Left ventricle myocardium inferior (tissue), 1 donor: ENCODE measurements at places on chromosomes 2 and 18. TPM values are rescaled to one million over a fixed set of nuclear protein-coding genes. Genes with fewer than 3 reads are reported as not detected.

DNA sequence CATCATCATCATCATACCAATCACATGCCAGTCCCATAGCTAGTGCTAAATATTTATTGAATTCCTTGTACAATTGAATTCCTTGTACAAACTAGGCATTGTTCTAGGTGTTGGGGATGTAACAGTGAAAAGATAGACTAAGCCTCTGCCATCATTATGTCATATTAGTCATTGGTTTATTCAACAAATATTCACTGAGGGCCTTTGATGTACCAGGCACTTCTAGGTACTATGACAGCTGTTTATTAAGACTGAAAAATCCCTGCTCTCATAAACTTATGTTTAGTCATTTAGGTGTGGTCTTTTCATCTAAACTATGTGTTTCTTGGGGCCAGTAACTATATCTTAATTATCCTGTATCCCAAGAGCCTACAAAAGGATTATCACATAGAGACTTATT, 412.3 kb upstream of the ETAA1 start:
- H3K27me3 ChIP-seq = no peaks in the 10 kb centered on the region
- no peak overlapping the region for H3K27ac ChIP-seq
- no peak overlapping the region for H3K4me3 ChIP-seq
- no peak for DNase-seq

- H3K36me3 ChIP-seq = no peaks in the 10 kb centered on the region
- no peak overlapping the region for H3K27ac ChIP-seq
- no peak overlapping the region for H3K4me3 ChIP-seq
- no peak for DNase-seq
- peaks cover 5% of the 10 kb centered on the region for H3K4me1 ChIP-seq
- no peaks in the 10 kb centered on the region for H3K27me3 ChIP-seq
Observed at GRCh38 chr2:178282075-178282815, 87.9 kb downstream of the OSBPL6 start.

GRCh38 chr2:159131914-159132281, 154.6 kb downstream of the WDSUB1 start:
- no peak for DNase-seq
- H3K36me3 ChIP-seq = no peaks in the 10 kb centered on the region
- no peaks in the 10 kb centered on the region for H3K27me3 ChIP-seq
- H3K27ac ChIP-seq = peak overlapping the region; percentile 84
- H3K4me3 ChIP-seq = no peak overlapping the region

- H3K27me3 ChIP-seq = peaks cover 11% of the 10 kb centered on the region
- no peak overlapping the region for H3K27ac ChIP-seq
Observed at GRCh38 chr2:98902209-98903063, 33.6 kb downstream of the CRACDL start.

GRCh38 chr2:198279026-198279425, 474.6 kb downstream of the PLCL1 start:
- no peak overlapping the region for H3K27ac ChIP-seq
- H3K27me3 ChIP-seq = peaks cover 14% of the 10 kb centered on the region
- H3K4me3 ChIP-seq = no peak overlapping the region
- no peaks in the 10 kb centered on the region for H3K4me1 ChIP-seq
- H3K36me3 ChIP-seq = no peaks in the 10 kb centered on the region

DNA sequence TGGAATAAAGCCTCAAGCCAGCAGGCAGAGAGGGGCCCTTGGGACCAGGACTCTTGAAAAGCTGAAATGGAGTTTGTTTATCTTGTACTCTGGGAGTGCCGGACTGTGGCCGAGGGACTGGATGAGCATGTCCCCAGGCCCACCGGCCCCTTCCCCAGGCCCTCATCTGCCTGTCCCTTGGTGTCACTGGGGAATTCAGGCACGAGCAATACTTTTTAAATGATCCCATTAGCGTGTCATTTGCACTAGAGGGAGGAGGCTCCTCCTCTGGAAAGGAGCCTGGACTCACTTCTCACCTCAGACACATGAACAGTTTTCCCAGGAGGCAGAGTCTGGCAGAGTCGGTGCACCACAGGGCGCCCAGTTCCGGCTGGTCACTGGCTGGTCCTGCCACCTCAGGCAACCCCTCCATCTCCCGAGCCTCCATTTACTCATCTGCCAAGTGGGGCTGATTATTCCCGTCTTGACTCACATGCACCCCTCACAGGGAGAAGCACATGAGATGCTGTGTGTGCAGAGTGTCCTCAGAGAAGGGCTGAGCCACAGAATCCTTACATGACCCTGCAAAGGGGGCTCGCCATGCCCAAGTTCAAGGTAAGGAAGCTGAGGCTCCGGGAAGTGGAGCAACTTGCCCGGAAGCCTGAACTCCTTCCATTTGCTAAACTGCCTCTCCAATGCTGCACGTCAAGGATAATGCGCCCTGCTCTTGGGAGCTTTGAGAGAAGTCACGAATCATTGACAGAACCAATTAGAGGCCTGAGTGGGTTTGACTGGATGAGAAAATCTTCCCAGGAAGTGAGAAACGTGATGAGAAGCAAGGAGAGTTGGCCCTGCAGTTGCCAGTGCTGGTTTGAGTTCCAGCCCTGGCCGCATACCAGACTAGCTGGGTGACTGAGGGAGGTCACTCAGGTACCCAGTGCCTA, 26.7 kb downstream of the CIB4 start:
- peak; percentile 33 for DNase-seq
- H3K36me3 ChIP-seq = no peaks in the 10 kb centered on the region
- no peak overlapping the region for H3K27ac ChIP-seq
- H3K27me3 ChIP-seq = peaks cover 60% of the 10 kb centered on the region

DNA sequence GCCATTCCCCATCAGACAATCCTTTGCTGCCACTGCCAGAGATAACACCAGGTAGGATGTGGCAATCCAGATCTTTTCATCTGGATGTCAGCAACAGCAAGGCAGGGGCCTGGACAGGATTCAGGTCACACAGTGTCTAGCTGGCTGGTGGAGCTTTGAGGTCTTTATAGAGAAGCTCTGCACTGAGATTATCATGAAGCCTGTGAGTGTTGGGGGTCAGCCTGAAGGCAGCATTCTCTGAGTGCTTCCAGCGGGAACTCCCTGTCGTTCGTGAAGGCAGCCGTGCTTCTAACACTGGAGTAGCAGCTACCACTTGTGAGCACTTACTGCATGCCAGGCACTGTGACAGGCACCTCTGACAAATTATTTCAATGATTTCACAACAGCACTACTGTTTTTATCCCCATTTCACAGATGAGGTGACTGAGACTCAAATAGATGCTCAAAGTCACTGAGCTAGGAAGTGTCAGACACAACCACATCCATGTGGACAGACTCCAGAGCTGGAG, 85.7 kb downstream of the SEMA4F start:
- peaks cover 12% of the 10 kb centered on the region for H3K4me1 ChIP-seq
- H3K27ac ChIP-seq = no peak overlapping the region
- H3K27me3 ChIP-seq = peaks cover 12% of the 10 kb centered on the region
- no peak for DNase-seq
- no peak overlapping the region for H3K4me3 ChIP-seq

GRCh38 chr2:50641633-50642032, 390.3 kb downstream of the NRXN1 start:
- no peaks in the 10 kb centered on the region for H3K4me1 ChIP-seq
- H3K27me3 ChIP-seq = no peaks in the 10 kb centered on the region
- no peak overlapping the region for H3K4me3 ChIP-seq
- no peak for DNase-seq

DNA sequence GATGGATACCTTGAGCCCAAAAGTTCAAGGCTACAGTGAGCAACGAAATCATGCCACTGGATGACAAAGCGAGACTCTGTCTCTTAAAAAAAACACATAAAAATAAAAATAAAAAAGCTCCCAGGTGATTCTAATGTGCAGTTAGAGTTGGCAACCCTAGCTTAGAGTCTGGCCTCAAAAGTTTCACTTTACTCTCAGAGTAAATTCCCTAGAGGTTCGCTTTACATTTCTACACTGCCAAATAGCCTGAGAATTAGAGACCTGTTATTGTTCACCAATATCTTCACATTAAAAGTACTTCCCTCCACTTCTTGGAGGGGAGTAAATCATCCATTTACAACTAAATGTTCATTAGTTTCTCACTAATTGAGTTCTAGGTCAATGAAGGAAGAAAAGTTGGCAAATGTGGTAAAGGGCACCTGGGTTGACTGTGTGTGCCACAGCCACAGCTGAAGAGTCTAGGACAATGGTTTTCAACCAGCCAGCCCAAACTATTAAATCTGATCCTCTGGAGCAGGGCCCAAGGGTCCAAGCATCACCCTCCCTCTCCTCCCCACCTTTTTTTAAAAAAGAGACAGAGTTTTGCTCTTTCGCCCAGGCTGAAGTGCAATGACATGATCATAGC, 15.2 kb upstream of the TMEM37 start:
- H3K27ac ChIP-seq = no peak overlapping the region
- no peaks in the 10 kb centered on the region for H3K4me1 ChIP-seq
- no peak overlapping the region for H3K4me3 ChIP-seq
- no peaks in the 10 kb centered on the region for H3K27me3 ChIP-seq
- H3K36me3 ChIP-seq = no peaks in the 10 kb centered on the region
- no peak for DNase-seq

DNA sequence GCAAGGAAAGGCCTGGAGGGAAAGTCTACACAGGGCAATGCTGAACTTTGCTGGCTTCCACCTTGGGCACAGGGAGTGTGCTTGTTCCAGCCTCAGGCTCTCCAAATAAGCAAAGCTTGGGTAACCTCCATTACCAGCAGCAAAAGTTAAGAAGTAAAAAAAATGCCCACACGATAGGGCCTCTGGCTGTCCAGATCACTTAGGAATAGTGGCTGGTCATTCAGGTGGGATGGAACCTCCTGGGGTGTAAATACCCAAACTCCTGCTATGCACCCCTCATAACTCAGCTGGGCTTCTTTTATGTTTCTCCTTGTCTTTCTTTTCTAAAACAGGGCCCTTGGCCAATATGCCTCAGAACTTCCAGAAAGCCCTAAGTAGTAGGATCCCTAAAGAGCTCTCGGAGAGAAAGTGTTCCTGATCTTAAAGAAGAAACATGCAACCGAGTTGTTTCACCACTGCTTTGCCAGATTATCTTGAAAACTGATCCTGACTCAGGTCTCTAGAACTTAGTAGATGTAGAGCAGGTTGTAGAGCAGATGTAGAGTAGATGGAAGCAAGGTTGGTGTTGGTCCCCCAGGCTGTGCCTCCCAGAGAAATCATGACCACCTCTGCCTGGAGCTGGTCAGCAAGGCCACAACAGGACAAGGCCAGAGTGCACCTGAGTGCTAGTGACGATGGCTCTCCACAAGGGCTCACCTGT, 2.0 kb upstream of the OSR1 start:
- H3K4me3 ChIP-seq = peak overlapping the region; percentile 78
- H3K4me1 ChIP-seq = peaks cover 58% of the 10 kb centered on the region
- no peaks in the 10 kb centered on the region for H3K36me3 ChIP-seq
- H3K27ac ChIP-seq = no peak overlapping the region
- DNase-seq = no peak

GRCh38 chr18:74501386-74501785, 5.2 kb downstream of the CNDP2 start:
- H3K36me3 ChIP-seq = peaks cover 58% of the 10 kb centered on the region
- H3K4me1 ChIP-seq = peaks cover 46% of the 10 kb centered on the region
- H3K4me3 ChIP-seq = peak overlapping the region; percentile 44
- no peaks in the 10 kb centered on the region for H3K27me3 ChIP-seq

GRCh38 chr2:233075966-233076339, 15.8 kb downstream of the INPP5D start:
- H3K36me3 ChIP-seq = peaks cover 5% of the 10 kb centered on the region
- H3K4me1 ChIP-seq = peaks cover 20% of the 10 kb centered on the region
- DNase-seq = no peak
- H3K4me3 ChIP-seq = no peak overlapping the region
- peaks cover 18% of the 10 kb centered on the region for H3K27me3 ChIP-seq
- peak overlapping the region; percentile 23 for H3K27ac ChIP-seq

DNA sequence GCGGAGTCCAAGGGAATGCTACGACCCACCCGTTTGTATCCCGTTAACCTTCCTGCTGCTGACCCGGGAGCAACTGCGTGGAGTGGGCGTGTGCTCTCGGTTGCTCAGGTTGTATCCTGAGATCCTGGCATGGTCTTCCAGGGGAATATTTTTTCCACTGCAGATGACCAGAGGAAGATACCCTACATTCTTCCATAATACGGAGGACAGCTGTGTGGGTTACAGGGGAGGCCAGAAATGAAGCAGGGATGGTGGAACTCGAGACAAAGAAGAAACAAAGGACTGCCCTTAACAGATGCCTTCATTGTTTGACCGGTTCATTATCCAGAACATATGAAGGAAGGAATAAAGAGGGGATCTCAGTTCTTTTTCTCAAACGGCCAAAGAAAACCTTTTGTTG, 39.8 kb upstream of the CAB39 start:
- H3K4me3 ChIP-seq = no peak overlapping the region
- H3K27me3 ChIP-seq = no peaks in the 10 kb centered on the region
- DNase-seq = no peak
- peaks cover 16% of the 10 kb centered on the region for H3K4me1 ChIP-seq
- no peak overlapping the region for H3K27ac ChIP-seq

- peaks cover 5% of the 10 kb centered on the region for H3K4me1 ChIP-seq
- H3K27me3 ChIP-seq = no peaks in the 10 kb centered on the region
- H3K4me3 ChIP-seq = no peak overlapping the region
- DNase-seq = no peak
Observed at GRCh38 chr2:234164493-234165413, 114.3 kb downstream of the SPP2 start.

- H3K27me3 ChIP-seq = no peaks in the 10 kb centered on the region
- H3K27ac ChIP-seq = peak overlapping the region; percentile 70
- H3K36me3 ChIP-seq = no peaks in the 10 kb centered on the region
- peaks cover 26% of the 10 kb centered on the region for H3K4me1 ChIP-seq
Observed at GRCh38 chr2:28606986-28607441, 111.2 kb downstream of the PLB1 start.

DNA sequence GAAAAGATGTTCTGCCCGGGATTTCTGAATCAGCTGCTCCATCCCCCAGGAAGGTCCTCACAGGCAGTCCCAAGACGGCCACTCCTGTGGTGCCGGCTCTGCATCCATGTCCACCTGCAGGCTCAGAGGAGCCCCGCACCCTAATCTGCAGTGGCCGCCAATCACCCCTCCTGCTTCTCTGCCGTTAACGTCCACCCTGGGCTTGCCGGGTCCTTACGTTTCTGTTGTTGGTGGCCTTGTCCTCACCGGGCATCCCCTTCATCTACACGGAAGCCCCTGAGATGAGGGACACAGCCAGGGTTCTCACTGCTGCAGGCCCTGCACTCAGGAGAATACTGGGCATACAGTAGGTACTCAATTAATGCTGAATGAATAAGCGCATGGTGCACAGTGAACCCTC, 131.5 kb upstream of the SNTG2 start:
- no peaks in the 10 kb centered on the region for H3K36me3 ChIP-seq
- H3K27ac ChIP-seq = no peak overlapping the region
- no peak for DNase-seq
- no peak overlapping the region for H3K4me3 ChIP-seq

GRCh38 chr2:234615643-234616356, 118.9 kb upstream of the ARL4C start:
- H3K36me3 ChIP-seq = no peaks in the 10 kb centered on the region
- no peak for DNase-seq
- H3K4me3 ChIP-seq = no peak overlapping the region
- H3K27me3 ChIP-seq = peaks cover 10% of the 10 kb centered on the region
- no peaks in the 10 kb centered on the region for H3K4me1 ChIP-seq

Gene IMP4
- total RNA-seq = 57.2 TPM

Gene SCG2
- total RNA-seq = 0.19 TPM

Gene LYPD6B
- not detected for total RNA-seq

Gene ZNF385B
- 0.14 TPM for total RNA-seq

Gene GULP1
- total RNA-seq = 5.7 TPM

Gene TMEM17
- 2.2 TPM for total RNA-seq

Gene IL18RAP
- 0.30 TPM for total RNA-seq

Gene CHST9
- total RNA-seq = 2.0 TPM
